Stimulated activated CD4-positive, alpha-beta T cell treated with anti-CD3 and anti-CD28 coated beads, Interleukin-2, amount 100 ng/mL, for 48 hours (primary cell): ENCODE measurements at places on chromosomes 4 and X.

DNA sequence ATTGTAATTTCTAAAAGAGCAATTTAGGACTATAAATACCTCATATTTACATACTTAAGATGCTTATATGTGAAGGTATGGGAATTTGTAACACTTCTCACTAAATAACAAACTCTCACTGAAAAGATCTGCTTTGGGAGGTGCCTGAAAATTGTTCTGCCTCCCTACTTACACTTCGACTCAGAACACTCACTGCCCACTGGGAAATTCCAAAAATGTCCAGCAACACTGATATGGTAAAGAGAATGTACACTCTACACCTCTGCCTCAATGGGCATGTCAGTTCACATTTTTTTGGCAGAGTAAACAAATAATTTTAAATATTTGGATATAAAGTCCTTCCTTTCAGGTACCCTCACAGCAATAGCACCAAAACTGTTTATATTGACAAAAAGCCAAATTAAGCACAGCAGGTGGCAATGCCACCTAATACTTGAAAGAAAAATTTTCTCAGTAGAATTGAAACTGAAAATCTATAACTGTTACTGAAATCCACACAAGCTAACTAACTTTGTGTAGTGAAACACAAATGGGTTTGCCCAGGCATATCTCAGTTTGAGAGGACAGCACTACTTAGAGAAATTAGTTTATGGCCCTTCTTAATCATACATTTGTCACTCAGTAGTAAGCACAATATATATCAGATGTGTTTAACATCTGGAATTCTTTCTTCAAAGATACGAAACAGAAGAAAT, 67.1 kb downstream of the PRDM5 start:
- DNase-seq: no peak

- no peak for DNase-seq
Observed at GRCh38 chrX:65706041-65706828, 38.8 kb downstream of the MSN start.

GRCh38 chr4:73705056-73705432, 35.3 kb upstream of the CXCL8 start:
- no peak for DNase-seq

- no peak for DNase-seq
Observed at GRCh38 chr4:14961292-14961691, 41.0 kb upstream of the CPEB2 start.

- DNase-seq: no peak
Observed at GRCh38 chrX:111013778-111014455, 82.1 kb upstream of the PAK3 start.

- no peak for DNase-seq
Observed at GRCh38 chr4:14841801-14842768, 160.2 kb upstream of the CPEB2 start.

GRCh38 chr4:105060628-105061027, 86.0 kb upstream of the TET2 start:
- DNase-seq: no peak

DNA sequence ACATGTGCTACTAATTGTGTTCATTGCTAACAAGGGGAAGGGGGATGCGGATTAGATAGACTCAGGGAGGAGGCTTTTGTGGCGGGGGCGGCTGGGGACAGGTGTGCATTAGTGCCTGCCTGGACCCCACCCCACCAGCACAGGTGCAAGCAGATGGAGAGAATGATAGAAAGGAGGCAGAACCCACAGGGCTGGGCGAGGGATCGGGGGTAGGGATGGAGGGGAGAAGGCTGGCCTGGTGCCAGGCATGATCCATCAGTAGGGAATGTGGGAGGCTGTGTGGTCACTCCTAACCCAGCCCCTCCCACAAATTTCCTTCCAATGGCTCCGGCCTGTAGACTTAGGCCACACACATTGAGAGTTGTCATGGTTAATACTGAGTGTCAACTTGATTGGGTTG, 30.5 kb upstream of the CRMP1 start:
- no peak for DNase-seq

- DNase-seq: no peak
Observed at GRCh38 chr4:169976951-169977350, 49.2 kb downstream of the MFAP3L start.

DNA sequence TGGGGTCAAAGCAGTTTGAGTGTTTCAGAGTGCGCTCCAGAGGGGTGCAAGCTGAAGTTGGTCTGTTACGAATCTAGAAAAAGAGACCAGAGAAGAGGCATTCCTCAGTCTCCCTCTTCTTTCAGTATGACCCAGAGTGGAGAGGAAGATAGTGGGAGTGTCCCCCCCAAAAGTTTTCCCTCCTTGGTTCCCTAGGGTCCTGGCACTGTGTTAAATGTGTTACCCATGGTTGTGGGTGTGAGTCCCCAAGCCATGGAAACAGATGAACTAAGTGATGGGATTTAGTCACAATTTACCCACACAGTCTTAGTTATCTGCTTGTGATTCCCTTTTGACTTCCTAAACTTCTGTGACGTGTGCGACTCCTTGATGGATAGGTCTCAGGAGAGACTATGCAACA, 27.0 kb upstream of the NAF1 start:
- DNase-seq: no peak

DNA sequence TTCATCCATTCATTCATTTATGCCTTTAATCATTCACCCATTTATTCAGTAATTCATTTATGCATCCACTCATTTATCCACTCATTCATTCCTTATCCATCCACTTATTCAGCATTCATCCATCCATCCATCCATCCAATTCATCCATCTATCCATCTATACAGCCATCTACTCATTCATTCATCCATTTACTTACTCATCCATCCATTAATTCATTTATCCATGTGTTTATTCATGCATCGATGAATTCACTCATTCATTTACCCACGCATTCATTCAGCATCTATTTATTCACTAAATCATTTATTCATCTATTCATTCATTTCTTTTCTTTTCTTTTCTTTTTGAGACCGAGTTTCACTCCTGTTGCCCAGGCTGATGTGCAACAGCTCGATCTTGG, 10.4 kb downstream of the P2RY8 start:
- DNase-seq: no peak

DNA sequence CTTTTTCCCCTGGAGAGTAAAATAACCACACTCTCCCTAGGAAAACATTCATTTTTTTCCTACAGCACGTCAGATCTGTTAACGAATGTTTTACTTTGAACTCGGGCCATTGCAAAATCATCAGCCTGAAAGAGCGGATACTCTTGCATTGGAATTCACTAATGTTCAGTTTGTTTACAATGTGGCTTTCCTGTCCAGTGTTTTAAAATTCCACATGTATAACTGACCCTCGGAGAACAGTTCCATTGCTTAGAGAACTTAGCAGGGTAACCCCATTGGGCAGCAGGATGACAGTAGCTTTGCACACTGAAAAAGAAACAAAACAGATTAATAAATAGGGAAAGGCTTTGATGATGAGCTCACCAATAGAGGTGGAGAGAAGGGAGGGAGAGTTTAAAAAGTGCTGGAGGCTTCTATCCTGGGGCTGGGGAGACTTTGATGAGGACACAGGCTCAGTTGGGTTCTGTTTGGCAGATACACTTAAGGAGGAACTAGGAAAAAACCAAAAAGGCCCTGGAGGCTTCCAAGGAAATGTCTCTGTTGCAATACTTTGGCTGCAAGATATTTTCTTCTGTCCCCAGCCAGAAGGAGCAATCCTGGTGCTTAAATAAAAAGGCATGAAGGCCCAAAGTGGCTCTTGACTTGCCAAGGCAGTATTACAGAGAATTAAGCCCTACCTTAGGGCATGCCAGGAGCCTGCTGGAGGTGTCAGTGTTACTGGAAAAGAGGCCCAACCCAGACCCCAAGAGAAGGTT, 143.1 kb downstream of the ARSF start:
- no peak for DNase-seq

- no peak for DNase-seq
Observed at GRCh38 chrX:50072110-50072509, 128.7 kb downstream of the AKAP4 start.

DNA sequence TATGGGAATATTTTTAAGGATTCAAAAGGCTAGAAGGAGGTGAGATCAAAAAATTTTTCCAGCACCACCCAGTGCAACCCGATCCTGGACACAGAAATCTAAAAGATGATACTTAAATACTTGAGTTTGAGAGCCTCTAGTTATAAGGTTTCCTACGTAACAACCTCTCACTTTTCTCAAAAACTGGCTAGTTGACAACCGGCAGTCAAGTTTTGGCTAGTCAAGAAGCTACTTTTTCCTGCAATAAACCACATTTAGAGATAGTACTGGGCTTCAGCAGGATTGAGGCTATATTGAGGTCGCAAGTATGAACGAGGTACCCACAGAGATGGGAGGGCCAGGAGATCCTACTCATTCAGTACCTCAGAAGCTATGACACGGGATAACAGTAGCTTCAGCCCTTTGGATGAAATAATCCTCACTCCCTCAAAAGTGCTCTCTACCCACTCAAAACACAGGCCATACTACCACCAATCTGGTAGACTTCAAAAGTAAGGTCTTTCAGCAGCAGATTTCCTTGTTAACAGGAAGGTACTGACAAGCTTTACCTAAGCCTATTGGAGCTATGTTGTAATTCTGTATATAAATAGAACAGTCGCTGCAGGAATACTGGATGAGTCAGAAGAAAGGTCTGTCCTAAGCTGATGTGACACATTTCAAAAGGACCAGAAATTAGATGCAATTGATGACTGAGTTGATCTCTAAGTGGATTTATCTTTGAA, 1.5 kb upstream of the TSPAN5 start:
- no peak for DNase-seq

DNA sequence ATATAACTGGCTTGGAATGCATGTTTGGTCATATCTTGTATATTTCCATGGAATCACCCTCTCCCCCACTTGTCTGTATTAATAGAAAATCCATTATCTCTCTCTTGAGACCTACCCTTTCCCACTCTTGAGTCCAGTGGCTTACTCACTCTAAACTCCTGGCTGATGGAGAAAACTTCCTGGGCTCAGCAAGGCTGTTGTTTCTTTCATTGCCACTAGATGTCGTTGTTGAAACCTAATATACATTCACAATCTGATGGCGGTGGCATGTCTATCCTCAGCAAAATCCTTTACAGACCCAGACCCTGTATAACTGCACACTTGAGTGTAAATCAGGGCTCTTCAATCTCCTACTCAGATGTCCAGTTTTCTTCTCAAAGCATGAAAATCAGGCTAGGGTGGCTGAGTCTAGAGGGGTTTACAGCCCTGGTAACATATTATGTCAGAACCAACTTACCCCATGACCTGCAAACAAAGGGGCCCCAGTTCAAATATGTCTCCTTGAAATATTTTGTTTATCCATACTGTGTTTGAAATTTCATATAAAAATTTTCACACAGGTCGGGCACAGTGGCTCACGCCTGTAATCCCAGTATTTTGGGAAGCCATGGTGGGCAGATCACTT, 70.0 kb upstream of the FAM241A start:
- peak; percentile 20 for DNase-seq

DNA sequence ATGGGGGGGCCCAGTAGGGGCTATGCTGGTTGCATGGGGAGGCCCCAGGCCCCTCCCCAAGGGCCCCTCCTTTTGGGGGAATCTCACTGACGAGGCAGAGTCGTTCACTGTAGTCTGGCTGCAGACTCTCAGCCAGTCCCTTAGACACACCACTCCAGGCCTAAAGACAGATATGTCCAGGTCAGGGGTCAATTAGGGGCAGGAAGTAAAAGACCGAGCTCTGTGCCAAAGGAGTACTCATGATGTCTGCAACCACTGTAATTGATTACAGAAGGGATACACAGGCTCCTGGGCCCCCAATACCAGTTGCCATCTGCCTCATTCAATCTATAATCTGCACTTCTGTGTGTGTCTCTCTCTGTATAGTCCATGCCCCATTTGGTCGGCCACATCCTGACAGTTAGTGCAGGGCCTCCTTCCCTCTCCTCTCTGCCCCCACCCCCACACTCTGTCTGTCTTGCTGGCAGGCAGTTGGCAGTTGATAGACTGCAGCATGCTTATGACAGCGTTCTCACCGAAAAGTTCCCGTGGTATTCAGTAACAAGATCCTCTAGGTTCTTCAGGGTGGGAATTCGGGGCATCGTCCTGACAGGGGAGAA, 1.3 kb upstream of the CXorf65 start:
- DNase-seq: no peak

DNA sequence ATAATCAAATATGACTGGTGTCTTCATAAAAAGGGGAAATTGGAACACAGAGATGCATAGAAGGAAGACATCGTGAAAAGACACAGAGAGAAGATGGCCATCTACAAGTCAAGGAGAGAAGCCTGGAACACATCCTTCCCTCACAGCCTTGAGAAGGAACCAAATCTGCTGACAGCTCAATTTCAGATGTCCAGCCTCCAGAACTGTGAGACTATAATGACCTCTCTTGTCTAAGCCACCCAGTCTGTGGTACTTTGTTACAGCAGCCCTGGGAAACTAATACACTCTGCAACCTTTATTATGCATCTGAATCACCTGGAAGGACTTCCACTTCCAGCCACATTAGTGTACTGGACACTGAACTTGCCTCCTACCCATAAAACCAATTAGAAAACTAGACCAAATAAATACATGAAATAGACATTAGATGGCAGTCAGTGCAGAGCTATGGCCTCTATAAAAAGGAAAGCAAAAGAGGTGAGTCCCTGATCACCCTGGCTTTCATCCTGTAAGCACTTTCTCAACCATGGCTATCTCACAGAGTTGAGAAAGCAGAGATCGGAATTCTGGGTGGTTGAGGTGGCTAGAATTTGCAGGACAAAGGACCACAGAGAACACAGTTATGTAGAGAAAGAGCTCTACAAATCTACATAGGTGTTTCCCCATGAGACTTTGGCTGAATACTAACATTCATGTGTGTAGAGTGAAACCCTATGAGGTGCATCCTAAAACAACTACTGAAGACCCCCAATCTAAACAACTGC, 25.7 kb downstream of the GAB3 start:
- no peak for DNase-seq

GRCh38 chr4:38686682-38687081, 22.7 kb downstream of the KLF3 start:
- no peak for DNase-seq

DNA sequence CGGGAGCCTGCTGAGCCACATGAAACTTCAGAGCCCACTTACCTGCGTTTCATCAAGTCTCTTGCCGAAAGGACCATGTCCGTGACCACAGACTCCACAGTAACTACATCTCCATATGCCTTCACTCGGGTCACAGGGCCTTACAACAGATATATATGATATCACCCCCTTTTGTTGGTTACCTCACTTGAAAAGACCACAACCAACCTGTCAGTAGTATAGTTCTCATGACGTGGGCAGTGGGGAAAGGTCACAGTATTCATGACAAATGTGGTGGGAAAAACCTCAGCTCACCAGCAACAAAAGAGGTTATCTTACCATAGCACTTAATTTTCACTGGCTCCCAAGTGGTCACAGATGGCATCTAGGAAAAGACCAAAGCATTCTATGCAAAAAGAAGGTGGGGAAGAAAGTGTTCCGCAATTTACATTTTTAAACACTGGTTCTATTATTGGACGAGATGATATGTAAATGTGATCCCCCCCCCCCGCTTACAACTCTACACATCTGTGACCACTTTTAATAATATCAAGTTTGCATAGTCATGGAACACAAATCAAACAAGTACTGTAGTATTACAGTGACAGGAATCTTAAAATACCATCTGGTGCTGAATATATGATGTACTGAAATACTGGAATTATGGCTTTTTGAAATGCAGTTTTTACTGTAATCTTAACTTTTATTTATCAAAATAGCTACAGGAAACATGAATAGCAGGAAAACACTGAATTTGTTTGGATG, 129.9 kb downstream of the TET2 start:
- no peak for DNase-seq

- no peak for DNase-seq
Observed at GRCh38 chr4:141348573-141348972, 127.9 kb downstream of the ZNF330 start.

- DNase-seq: no peak
Observed at GRCh38 chr4:4755306-4755705, 104.2 kb upstream of the MSX1 start.

GRCh38 chr4:172843192-172843591, 325.4 kb upstream of the GALNT7 start:
- no peak for DNase-seq
